LHCN-M2 (cell line): ENCODE measurements at places on chromosomes 1 and 21. TPM values are rescaled to one million over a fixed set of nuclear protein-coding genes. Genes with fewer than 3 reads are reported as not detected.
A peak's percentile ranks its signal among the peaks of the same experiment; 100 is the strongest.

- DNase-seq: no peak
Measured at GRCh38 chr21:38376693-38377092, 119.9 kb downstream of the KCNJ15 start.

DNA sequence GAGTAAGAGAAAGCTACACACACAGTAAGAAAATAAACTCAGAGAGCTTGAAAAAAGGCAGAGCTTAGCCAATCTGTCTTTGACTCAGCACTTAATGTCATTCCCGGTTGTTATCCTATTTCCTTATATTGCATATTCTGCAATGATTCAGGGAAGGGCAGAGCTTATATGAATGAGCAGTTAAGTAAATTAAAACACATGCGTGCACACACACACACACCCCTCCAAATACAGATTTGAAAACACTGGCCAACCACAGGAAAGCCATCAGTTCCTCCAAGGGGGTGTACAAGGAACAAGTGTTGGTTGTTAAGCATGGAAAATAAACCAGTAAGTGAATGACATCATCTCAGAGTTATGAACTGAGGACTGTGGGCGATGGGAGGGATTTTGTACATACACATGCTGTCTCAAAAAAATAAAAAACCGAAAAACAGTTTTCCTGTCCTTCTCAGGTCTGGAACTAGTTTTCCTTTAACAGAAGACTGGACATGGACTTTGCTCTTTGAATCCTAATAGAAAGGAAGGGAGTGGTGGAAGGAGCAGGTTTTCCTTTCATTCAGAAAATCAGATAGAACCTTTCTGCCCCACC is 1.0 kb downstream of the IQGAP3 start:
- DNase-seq: peak; percentile 87

GRCh38 chr1:175209493-175209921 is 16.9 kb upstream of the KIAA0040 start:
- no peak for DNase-seq

DNA sequence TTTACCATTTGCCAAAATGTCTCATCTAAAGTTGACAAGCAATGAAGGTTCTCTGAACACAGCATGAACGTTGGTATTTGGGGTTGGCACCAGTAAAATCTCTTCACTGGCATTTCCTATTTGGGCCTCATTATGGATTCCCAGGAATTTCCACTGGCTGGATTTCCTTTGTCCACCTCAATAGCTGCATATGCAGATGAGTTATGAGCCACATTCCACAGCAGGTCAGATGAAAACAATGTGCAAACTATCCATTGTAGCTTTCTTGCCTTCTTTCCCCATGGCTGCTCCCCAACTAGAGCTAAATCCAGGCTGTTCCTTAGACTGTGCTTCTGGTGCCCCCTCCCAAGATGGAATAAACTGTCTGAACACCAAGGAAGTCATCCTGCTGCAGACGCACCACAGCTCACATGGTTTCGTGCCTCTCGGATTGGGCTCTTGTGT is 168.1 kb upstream of the FGGY start:
- DNase-seq: no peak

DNA sequence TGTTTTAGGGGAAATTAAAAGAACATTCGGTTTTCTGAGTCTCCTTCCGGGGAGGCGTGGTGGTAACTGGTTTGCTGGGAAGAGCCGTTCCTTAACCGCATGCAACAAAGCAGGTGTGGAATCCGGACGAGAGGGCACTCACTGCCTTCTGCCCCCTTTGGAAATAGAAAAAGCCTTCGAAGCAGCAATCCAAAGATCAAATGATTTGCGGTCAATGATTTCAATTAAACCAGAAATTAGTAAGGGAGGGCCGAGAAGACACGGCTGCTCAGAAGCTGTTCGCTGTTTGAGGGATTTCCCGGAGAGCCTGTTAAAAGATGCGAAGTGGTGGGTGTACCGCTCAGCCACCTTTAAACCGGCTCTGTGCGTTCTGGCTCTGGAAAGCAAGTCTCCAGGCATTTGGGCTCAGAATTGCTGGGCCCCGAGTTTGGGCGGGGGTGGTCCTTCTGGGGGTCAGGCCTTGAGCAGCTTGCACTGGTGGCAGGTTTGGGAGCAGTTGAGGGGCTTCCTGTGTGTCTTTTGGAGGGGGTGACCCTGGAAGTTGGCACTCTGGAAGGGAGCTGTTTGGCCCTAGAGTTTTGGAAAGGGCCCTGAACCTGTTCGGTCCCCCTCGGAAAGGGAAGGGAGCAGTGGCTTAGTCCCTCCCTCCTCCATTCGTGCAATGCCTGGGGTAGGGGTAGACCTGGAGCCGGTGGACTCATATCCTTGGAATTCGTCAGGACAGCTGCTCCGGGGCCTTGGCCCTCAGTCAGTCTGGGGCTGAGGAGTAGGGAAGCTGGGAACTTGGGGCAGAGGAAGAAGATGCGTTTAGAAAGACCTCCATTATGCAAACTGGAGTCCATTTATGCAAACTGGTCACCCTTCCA is 3.1 kb downstream of the SIM2 start:
- peak; percentile 89 for DNase-seq

DNA sequence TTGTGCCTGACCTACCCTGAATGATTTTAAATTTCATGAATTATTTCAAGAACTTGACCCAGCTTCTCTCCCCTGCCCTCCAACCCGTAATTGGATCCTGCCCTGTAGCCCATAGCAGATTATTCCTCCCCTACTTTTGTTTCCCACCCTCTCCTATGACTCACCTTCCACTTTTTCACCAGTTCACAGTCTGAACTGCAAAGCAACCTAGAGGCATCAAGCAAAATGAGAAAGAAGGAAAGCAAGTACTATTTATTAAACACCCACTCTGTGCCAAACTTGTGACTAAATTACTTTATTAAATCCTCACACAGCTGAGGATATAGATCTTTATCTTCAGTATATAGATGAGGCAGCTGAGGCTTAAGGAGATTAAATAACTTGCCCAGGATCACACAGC is 20.7 kb upstream of the IKBKE start:
- no peak for DNase-seq

DNA sequence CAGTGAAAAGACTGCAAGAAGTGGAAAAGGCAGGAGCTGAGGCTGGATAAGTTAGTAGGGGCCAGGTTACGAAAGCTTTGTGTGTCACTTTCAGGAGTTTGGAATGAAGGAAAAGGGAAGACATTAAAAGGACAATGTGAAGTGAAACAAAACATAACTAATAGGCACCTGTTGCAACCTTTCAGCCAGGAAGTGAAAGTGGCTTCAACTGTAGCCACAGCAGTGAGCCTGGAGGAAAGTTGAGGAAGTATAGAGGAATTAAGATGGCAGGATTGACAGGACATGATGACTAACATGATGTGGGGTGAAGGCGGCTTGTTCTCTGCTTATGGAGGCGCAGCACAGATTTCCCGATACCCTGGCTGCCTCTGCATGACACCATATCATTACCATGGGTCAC is 68.9 kb downstream of the C4BPA start:
- DNase-seq: no peak

GRCh38 chr1:39391691-39392679 is 99.5 kb upstream of the BMP8A start:
- peak; percentile 90 for DNase-seq

Gene FBLIM1
- 10.3 and 10.4 TPM in 2 replicates for total RNA-seq

Gene ABCD3
- 45.3 and 50.4 TPM in 2 replicates for total RNA-seq

Gene PTGFR
- total RNA-seq: 26.5 and 32.8 TPM in 2 replicates

Gene CHI3L1
- total RNA-seq: 0.17 TPM in 1 of 2 replicates, not detected in the other

Gene RNF186
- total RNA-seq: not detected in 2 replicates

Gene STUM
- not detected in 2 replicates for total RNA-seq

Gene DCST1
- total RNA-seq: not detected in 2 replicates

Gene PLA2G2D
- not detected in 2 replicates for total RNA-seq
